ENCODE measurements at places on chromosomes 6 and 20. TPM values are rescaled to one million over a fixed set of nuclear protein-coding genes. Genes with fewer than 3 reads are reported as not detected.

Gene IPCEF1
- total RNA-seq = 0.13 TPM

Gene HSP90AB1
- 1,764 TPM for total RNA-seq

Gene SLC17A3
- total RNA-seq = not detected

Gene LBP
- 0.19 TPM for total RNA-seq

Gene NKX2-2
- not detected for total RNA-seq

Gene MAN1A1
- total RNA-seq = 1.3 TPM

Gene SLC35D3
- not detected for total RNA-seq

Data from SK-MEL-5 (cell line).